ENCODE measurements at places on chromosomes 6 and 20.

- no peak for DNase-seq
Observed at GRCh38 chr20:47304287-47304686, 52.2 kb downstream of the ZMYND8 start.

DNA sequence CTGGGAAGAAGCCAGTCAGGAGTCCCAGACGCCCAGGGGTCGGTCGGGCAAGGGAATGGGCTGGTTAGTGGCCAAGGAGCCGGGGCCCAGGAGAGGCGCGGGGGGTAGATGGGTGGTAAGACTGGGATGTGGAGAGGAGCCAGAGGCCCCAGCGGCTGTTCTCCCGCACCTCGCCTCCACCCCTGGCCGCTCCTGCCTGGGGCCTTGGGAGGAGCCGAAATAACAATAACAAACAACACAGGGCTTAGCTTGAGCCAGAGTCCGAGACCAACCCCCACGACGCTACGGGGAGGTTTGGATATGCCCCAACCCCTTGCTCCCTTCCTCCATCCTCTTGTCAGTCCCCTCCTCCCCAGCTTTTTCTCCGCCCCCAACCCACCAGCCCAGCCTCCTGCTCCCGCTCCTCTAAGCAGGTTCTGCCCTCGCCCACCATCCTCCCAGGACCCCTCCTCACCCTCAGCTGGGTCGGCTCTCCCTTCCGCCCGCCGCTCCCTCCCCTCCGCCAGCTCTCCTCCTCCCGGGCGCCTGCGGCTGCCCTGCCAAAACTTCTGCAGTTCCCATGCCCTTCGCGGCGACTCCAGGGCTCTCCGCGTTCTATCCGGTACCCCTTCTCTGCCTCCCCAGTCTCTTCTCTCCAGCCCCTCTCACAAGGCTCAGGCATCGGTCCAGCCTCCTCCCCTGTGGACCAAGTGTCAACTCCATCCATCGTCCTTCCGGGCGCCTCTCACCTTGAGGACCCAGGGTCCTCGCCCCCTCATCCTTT lies 1.1 kb downstream of the RNF39 start:
- no peak for DNase-seq

GRCh38 chr6:84554074-84554473 lies 210.3 kb downstream of the TBX18 start:
- DNase-seq, result no peak

GRCh38 chr6:136717716-136717990 lies 74.6 kb downstream of the MAP3K5 start:
- no peak for DNase-seq

- DNase-seq, result no peak
Observed at GRCh38 chr6:167530951-167531350, 206.1 kb downstream of the TTLL2 start.

DNA sequence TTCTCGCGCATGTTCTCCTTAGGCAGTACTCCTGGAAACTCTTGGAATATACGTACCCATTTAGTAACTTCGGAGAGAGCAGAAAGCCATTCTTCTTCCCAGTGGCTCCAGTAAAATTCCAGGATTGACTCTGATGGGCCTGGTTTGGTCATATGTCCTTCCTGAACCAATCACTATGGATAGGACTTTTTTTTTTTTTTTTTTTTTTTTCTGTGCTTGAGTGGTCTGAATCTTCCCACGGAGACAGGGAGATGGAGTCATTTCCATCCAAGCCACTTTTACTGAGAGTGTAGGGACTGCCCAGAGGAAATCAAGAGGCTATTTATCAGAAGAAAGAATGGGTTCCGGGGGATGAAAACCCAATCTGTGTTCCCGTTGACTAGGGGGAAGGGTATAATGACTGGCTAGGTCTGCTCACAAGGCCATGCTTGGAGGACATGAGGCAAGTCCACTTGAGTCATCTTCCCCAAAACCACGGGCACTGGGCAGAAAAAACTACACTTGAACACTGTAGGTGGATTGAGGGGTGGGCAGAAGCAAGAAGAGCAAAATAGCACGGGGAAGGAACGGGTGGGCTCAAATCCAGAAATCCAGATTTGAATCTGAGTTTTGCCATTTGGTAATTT lies 35.4 kb upstream of the MRPS18A start:
- DNase-seq, result no peak

- DNase-seq, result no peak
Observed at GRCh38 chr6:26592649-26593048, 4.1 kb upstream of the ABT1 start.

GRCh38 chr20:19737025-19737424 lies 21.0 kb upstream of the RIN2 start:
- DNase-seq, result no peak

DNA sequence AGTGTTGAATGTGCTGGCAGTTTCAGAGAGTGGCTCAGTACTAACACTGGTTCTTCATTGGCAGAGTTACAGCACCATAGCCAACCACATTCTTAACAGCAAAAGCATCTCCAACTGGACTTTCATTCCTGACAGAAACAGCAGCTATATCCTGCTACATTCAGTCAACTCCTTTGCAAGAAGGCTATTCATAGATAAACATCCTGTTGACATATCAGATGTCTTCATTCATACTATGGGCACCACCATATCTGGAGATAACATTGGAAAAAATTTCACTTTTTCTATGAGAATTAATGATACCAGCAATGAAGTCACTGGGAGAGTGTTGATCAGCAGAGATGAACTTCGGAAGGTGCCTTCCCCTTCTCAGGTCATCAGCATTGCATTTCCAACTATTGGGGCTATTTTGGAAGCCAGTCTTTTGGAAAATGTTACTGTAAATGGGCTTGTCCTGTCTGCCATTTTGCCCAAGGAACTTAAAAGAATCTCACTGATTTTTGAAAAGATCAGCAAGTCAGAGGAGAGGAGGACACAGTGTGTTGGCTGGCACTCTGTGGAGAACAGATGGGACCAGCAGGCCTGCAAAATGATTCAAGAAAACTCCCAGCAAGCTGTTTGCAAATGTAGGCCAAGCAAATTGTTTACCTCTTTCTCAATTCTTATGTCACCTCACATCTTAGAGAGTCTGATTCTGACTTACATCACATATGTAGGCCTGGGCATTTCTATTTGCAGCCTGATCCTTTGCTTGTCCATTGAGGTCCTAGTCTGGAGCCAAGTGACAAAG lies 17.0 kb upstream of the ADGRF4 start:
- DNase-seq, result no peak

DNA sequence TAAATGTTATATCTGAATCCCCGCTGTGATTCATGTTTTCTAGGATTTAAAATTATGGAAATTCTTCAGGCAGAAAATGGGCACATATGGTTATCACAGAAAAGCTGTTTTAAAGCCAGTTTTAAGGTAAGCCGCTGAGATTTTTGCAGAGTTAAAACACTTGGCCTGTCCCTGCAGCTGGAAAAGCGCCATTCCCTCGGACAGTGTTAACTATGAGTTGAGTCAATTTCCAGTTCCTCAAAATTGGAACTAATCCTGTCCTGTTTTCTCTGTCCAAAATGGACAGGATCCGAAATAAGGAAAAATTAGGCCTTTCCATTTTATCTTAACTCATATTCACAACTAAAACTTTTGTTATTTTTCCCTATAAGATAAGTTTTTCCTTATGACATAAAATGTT lies 225.2 kb downstream of the SAMD5 start:
- no peak for DNase-seq

GRCh38 chr6:125120054-125120590 lies 33.5 kb upstream of the TPD52L1 start:
- DNase-seq, result no peak

DNA sequence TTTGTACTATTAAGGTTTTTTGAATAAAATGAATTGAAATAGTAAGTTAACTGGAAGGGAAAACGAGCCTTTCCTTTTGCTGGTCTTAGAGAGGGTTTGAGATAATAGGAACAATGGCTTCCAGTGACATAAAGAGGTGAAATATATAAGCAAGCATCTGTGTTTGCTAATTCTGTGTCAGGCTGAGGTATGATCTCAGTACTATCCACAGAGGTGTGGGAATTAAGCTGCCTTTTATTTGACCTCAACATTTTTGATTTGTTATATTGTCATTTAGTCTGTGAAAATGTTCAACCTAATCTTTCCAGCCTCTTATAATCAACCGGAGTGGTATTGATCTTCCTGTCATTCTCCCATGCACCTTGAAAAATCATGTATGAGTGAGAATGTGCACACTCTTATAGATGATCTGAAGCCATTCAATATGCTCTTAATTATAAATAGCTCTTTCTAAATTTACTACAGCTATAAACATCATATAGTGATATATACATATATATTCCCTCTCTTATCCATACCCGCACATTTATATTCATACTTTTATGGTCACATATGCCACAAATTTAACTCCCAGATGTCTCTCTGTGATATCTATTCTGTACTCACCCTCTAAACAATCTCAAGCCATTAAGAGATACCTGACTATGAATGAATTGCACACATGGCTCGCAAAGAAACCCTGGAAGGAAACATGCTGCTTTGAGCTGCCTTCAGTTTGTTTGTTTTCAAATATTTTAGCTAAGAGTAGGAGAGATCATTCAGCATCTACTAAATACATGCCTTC lies 754.7 kb upstream of the NRSN1 start:
- DNase-seq, result no peak

DNA sequence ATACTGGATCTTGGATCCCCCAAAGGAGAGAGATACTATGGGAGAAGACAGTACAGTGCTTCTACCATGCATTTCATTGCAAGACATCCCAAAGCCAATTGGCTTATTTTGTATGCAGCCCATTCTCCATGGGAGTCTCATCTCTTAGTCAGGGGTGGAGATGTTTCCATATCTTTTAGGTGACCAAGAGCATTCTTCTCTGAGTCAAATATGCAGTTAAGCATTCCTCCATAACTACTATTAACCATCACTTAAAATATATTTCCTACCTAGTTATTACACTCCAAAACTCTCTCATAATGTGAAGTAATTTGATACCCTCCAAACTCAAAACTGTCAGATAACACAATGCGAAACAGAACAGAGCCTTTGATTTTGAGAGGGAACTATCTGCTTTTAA lies 542.6 kb downstream of the HDGFL1 start:
- no peak for DNase-seq

GRCh38 chr6:132236281-132236680 lies 165.0 kb downstream of the MOXD1 start:
- DNase-seq, result no peak

DNA sequence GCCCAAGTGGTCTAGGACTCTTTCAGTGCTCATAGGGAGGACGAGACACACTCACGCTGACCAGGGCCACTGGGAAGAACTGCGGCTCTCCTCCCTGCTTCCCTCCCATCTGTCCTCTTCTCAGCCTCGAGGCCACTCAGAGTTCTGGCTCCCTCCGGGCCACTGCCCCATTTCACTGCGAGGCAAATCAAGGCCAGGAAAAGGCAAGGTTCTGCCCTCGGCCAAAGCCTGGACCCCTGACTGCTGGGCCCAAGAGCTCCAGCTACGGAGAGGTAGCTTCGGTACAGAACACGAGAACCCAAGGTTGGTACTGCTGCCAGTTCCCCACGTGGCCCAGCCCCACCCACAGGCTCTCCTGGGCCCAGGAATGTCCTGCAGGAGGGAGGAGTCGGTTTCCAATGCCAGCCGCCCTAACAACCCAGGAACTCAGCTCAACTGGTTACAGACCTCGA lies 14.7 kb downstream of the PI16 start:
- no peak for DNase-seq

DNA sequence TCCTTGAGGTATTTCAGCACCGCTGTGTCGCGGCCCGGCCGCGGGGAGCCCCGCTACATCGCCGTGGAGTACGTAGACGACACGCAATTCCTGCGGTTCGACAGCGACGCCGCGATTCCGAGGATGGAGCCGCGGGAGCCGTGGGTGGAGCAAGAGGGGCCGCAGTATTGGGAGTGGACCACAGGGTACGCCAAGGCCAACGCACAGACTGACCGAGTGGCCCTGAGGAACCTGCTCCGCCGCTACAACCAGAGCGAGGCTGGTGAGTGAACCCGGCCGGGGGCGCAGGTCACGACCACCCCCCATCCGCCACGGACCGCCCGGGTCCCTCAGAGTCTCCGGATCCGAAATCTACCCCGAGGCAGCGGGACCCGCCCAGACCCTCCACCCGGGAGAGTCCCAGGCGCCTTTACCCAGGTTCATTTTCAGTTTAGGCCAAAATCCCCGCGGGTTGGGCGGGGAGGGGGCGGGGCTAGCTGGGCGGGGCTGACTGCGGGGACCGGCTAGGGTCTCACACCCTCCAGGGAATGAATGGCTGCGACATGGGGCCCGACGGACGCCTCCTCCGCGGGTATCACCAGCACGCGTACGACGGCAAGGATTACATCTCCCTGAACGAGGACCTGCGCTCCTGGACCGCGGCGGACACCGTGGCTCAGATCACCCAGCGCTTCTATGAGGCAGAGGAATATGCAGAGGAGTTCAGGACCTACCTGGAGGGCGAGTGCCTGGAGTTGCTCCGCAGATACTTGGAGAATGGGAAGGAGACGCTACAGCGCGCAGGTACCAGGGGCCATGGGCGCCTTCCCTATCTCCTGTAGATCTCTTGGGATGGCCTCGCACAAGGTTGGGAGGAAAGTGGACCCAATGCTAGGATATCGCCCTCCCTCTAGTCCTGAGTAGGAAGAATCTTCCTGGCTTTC lies 693 bp downstream of the HLA-F start:
- peak; percentile 29 for DNase-seq

GRCh38 chr6:34671367-34671766 lies 25.2 kb downstream of the ILRUN start:
- DNase-seq, result no peak

- DNase-seq, result no peak
Observed at GRCh38 chr6:62367601-62368000, 81.6 kb upstream of the KHDRBS2 start.

DNA sequence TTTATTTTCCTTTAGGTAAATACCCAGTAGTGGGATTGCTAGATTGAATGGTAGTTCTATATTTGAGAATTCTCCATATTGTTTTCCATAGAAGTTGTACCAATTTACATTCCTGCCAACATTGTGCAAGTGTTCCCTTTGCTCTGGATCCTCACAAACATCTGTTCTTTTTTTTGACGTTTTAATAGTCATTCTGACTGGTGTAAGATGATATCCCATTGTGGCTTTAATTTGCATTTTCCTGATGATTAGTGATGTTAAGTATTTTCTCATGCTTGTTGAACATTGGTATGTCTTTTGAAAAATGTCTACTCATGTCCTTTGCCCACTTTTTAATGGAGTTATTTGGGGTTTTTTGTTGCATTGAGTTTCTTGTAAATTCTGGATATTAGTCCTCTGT lies 85.6 kb downstream of the UBE3D start:
- no peak for DNase-seq

DNA sequence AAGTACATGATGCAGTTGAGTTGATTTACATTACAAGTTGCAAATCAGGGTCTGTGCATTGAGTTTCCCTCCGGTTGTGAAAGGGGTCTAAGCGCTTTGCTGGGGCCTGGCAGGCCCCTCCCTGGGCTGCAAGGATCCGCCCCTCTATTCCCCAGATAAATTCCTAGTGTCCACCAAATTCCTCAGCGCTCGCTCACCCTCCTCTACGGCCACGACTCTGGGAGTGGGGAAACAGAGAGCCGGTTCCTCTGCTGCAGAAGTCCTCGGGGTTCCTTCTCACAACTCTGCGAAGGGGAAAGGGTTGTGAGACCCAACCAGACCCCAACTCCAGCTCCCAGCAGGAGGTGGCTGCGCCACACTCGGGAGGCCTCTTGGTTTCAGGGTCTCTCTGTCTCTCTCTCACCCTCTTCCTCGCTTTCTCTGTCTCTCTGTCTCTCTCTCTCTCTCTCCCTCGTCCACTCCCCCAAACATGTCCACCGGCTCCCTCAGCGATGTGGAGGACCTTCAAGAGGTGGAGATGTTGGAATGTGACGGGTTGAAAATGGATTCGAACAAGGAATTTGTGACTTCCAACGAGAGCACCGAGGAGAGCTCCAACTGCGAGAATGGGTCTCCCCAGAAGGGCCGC lies at the start of gene TCF21:
Gene TCF21, plus strand, starts transcription at position 185 of the 628 bp plus-strand sequence. Its CDS starts 285 bp downstream, at position 470.
- DNase-seq, result peak; percentile 59
